Activated T-helper 17 cell treated with anti-CD3 and anti-CD28 coated beads, Interleukin-2, amount 50 U/mL, for 72 hours (primary cell): ENCODE measurements at places on chromosomes 5 and 9.

DNA sequence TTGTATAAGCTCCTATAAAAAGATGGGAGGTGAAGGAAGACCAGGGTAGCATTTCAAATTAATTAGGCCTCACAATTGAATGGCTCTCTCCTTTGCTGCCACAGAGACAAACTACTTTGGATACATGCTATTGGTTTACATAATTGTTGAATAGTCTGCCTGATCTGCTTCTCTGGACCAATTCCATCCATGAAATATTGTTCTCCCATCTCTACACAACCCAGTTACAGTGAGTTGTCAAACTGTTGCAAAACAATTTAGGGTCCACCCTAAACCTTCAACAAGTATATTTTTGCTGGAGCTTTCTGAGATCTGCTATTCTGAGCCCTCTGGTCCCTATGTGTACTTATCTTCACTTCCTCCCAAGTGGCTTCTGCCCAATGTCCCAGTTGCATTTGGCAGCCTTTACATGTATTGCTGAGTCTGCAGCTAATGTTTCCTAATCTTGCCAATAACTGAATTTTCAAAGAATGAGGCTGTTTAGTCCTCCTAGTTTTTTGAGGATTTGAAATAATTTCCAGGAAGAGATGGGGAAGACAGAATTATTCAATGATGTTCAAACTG, 38.9 kb downstream of the AGTPBP1 start:
- ATAC-seq: no peak

DNA sequence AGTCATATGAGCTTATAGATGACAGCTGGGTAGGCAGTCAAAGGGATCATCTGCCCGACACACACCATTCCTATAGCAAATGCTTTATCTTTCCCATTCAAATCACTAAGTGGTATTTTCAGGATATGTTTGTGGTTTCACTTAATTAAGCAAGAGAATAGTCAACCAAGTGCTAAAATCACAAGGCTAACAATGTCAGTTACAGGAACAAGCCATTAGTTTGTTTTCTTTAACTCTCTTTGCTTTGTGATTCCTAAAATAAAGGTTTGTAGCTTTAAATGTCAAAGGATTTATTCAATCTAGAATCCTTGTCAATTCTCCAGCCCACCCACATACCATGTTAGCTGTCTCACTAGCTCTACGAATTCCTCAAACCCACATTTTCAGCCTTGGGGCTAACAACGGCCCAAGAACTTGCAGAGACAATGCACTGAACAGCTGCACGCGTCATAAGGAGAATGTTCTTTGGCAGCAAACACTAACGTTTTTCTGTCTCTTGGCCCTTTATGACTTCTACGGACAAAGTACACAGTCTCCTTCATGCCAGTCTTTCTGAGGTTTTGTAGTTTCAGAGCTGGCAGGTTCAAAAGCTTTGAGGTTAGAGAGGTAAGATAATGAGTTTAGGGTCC, 56.6 kb downstream of the ELAVL2 start:
- no peak for ATAC-seq

DNA sequence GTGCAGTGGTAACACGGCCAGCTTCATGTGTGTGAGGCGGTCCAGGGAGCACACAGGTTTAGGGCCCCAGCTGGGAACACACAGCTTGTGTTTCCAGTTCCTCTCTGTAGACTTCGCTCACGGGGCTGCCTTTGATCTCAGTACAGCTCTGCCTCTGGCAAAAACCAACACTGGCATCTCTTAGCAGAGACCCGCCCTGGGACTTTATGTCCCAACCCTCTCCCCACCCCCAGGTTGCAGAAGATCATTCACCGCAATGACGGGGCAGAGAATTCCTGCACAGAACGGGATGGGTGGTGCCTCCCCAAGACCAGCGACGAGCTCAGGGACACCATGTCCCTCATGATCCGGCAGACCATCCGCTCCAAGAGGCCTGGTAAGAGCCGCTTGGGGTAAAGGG, 5.2 kb upstream of the CEL start:
- no peak for ATAC-seq

DNA sequence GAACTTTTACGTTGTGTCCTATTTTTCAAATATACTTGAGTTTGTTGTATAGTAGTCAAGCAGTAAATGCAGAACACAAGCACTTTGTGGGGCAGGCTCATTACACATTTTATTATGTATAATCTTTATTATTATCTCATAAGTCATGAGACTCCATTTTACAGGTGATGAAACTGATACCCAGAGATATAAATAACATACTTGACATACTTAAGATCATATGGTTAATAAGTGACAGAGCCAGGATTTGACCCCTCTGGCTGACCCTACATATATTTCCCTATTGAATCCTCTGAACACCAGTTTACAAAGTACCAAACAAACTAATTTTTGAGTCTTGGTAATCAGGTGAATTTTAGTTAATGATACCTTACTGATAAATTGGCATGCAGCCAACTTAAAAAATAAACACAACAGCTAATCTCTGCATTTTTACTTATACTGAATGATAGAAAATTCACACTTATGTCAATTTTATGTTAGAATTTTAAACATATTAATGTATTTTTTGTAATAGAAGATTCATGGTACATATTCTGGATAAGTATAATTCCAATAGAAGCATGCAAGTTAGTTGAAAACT, 305.0 kb upstream of the MEF2C start:
- no peak for ATAC-seq

DNA sequence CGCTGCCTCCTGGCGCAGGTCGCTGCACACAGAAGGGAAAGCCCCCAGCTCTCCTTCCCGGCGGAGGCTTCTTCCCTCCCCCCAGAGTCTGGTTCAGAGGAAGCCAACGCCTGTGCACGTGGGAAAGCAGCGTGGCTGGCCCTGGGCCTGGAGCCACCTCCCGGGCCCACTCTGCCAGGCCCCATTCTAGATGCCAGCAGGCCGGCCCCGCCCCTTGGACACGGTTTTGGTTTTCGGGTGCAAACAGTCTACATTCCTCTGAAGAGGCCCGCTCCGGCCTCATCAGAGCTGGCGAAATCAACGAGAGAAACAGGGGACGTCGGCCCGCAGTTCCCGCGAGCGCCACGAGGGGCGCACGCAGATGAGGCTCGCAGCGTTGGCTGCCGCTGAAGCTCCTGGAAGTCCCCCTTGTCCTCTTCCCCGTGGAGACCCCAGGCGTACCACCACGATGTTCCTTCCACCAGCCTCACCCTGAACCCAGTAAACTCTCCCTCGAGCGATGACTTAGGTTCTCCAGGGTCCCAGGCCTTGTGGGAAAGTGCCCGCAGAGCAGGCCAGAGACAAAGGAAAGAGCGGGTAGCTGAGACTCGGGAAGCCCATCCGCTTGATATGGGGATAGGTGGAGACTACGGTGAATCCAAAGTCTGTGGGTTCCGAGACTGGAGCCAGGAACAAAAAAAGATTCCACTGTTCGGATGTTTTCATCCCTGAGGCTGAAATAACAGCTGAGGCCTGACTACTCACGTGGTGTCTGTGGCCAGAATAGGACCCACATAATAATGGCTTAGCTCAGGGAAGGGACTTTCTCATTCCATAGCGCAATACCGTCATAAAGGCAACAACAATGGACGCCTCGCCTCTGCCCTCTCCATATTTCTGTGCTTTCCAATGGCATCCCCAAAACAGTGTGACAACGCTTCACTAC, 64.2 kb downstream of the KLF4 start:
- ATAC-seq: peak; percentile 74

GRCh38 chr9:135023786-135024405, 63.6 kb upstream of the OLFM1 start:
- ATAC-seq: no peak

DNA sequence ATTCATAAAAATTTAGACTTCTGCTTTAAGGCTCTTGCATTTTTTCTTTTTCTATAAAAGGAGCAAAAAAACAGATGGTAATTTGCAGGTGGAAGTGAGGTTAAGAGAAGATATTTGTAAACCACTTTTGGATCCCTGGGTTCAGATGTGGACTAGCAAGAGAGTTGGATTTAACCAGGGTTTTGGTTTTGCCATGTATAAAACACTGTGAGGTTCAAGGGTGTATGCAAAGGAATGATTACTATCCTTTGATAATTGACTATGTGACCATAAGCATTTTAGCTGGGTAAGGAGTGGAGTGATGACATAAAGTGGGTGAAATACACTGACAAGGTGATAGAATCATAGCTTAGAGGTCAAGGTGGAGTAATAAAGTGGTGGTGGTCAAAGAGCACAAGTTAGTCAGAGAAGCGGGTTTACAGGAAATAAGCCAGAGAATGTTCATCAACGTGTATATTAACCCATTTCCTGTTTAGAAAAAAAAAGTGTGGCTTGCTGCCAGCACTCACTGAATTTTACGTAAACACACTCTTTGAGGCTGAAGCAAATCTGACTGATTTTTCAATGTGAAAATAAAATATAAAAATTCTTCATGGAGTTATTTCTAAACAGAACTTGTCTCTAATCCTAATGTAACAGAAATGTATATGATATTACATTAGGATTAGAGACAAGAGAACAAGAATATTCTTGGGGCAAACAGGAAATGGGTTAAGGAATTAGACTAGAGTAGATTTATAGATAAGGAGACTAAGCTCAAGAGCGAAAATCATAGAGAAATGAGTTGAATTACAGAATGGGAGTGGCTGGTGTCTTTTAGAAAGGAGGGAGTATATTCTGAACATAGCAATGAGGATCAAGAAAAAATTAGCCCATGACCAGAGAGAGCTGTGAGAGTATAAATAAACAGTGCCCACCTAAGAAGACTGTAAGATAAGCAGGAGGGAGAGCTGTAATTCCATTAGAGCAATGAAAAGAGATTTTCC, 74.5 kb downstream of the CDKN2A start:
- peak; percentile 98 for ATAC-seq

DNA sequence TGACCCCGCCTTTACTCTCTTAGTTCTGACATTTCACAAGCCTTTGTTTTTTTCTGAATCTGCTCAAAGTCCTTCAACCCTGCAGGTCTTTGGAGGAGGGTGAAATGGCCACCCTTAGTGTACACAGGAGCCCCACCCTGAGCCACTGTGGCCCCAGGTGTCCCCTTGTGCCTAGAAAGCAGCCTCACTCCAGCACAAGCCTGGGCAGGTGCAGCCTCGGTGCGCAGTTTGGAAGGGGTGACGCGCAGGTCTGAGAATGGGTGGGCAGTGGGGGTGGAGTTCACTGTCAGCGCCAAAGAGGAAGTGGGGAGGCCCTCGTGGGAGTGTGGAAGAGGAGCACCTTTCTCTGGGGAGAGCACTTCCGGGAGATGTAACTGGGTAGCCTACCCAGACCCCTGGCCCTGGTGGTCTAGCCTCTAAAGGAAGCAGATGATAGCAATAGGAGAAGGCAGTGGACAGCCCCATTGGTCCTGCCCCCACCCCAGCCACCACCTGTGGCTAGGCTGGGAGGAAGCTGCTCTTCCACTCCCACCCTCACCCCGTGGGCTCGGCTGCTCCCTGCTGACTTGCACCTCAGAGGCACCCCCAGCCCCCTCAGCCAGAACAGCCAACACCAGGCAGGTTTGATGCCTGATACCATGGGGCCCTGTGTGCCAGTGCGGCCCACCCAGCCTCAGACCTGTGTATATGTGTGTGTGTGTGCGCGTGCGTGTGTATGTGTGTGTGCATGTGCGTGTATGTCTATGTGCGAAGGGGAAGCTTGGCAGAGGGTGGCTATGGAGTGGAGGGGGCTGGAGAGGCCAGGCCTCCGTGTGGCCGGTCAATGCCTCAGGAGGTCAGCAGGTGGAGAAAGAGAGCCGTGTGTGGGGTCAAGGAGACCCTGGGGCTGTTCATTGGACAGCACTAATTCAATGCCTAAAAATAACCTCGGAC, 16.8 kb upstream of the DAB2IP start:
- no peak for ATAC-seq

DNA sequence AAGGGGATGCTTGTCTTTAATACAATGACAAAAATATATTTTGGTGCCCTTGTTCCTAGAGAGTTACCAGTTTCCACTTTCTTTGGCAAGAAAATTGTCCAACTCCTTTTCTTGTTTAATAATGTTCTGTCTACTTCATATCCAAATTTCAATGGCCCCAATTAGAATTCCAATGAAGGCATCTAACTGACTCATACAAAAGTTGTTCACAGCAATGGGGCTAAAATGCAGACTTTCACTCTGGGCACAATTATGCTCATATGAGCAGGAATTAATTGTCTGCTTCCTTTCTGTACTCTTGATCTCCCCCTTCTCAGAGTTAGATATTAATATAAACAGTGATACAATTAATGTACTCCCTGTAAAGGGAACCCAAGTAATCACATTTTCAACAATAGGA, 42.1 kb upstream of the ZNF622 start:
- no peak for ATAC-seq

DNA sequence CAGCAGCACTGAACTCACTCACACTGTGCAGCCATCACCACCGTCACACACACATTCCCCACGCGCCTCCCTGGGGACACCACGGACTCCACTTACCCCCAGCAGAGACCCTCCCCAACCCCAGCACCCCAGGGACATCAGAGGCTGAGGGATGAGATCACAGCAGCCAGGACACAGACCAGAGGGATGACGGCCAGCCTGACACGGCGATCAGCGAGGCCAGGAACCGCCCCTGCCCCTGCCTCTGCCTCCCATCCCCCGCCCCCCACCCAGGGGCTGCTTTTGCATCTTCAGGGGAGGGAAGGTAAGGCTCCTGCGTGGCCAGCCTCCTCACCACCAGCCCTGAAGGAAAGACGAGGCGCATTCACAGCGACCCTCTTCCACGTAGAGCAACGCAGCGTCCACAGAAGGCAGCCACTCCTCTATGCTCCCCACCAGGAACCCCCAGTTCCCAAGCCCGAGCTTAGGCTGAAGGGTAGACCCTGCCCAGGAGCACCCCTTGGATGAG, 104.5 kb downstream of the VAV2 start:
- ATAC-seq: no peak

- no peak for ATAC-seq
Observed at GRCh38 chr5:136729901-136730355, 364.6 kb upstream of the TRPC7 start.

GRCh38 chr5:79202076-79202475, 33.9 kb upstream of the JMY start:
- ATAC-seq: no peak

- ATAC-seq: no peak
Observed at GRCh38 chr5:41808294-41808693, 61.9 kb downstream of the OXCT1 start.

GRCh38 chr9:76441551-76442322, 17.2 kb upstream of the GCNT1 start:
- peak; percentile 82 for ATAC-seq

DNA sequence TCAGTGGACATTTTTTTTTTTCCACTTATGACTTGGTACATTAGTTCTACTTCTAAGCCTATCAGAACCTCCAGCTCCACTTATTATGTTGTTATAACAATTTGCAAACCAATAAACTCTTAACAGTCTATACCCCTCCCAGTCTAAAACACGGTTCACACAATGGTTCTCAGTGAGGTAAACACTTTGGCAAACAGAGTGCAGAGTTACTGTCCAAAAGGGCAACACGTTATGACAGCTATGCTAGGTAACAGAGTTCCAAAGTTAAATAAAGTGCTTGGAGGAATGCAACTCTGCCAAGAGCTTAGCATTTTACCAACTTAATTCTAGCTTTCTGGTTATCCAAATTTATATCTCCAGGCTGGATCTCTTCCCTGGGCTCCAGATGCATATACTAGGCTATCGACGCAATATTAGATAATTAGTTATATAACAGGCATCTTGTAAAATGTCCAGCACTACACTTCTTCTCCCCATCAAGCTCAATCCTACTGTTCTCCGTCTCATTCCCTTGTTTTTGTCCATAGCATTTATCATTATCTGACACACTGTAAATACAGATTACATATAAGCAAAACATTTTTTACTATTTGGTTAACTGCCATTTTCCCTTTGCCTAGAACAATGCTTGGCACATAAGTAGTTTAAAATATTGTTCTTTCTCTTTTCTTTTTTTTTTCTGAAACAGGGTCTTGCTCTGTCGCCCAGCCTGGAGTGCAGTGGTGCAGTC, 14.3 kb downstream of the FNBP1 start:
- no peak for ATAC-seq
